Right ventricle myocardium inferior (tissue), 1 donor: ENCODE measurements at places on chromosomes 3 and 15. TPM values are rescaled to one million over a fixed set of nuclear protein-coding genes. Genes with fewer than 3 reads are reported as not detected.

The NEK10 gene
- 9.8 TPM for total RNA-seq

The RHOV gene
- not detected for total RNA-seq

The LMAN1L gene
- total RNA-seq: 21.9 TPM

The PLSCR4 gene
- 20.3 TPM for total RNA-seq

The HTD2 gene
- 14.7 TPM for total RNA-seq

DNA sequence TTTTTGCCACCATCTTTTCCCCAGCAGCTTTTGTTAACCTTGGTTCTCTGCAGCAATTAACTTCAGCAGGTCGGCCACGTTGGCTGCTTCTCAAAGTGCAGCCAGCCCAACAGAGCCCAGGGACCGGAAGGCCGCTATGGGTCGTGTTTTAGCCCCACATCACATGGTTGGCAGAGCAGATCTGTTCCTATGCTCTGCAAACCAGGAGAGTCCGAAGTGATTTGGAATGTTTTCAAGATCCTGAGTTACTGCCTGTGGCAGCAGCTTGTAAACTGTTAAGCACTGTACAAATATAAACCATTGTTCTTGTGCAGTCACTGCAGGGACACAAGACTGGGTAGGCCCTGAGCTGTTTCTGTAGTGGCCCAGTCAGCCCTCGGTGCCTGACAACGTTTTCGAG is 69.6 kb upstream of the MYZAP start:
- DNase-seq: no peak

DNA sequence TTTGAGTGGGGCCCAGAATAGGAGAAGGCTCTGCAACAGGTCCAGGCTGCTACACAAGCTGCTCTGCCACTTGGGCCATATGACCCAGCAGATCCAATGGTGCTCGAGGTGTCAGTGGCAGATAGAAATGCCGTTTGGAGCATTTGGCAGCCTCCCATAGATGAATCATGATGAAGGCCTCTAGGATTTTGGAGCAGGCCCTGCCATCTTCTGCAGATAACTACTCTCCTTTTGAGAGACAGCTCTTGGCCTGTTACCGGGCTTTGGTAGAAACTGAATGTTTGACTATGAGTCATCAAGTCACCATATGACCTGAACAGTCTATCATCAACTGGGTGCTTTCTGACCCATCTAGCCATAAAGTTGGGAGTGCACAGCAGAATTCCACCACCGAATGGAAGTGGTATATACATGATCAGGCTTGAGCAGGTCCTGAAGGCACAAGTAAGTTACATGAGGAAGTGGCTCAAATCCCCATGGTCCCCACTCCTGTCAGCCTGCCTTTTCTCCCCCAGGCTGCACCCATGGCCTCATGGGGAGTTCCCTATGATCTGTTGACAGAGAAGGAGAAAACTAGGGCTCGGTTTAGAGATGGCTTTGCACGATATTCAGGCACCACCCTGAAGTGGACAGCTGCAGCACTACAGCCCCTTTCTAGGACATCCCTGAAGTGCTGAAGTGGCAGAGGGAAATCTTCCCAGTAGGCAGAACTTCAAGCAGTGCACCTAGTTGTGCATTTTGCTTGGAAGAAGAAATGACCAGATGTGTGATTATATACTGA is 971.4 kb downstream of the MCTP2 start:
- no peak for DNase-seq

DNA sequence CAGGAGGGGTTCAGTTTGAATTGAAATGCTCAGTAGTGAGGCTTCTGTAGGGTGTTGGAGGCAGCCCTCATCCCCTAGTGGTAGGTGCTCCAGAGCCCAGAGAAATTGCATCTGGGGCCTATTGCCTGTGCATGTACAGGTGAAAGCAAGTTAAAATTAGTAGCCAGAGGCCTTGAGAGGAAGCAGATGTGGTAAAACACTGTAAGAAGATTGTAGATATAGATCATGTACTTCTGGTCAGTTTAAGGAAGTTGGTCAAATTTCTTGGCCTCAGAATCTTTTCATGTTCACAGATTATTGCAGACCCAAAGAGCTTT is 34.6 kb downstream of the IGSF10 start:
- DNase-seq: no peak

DNA sequence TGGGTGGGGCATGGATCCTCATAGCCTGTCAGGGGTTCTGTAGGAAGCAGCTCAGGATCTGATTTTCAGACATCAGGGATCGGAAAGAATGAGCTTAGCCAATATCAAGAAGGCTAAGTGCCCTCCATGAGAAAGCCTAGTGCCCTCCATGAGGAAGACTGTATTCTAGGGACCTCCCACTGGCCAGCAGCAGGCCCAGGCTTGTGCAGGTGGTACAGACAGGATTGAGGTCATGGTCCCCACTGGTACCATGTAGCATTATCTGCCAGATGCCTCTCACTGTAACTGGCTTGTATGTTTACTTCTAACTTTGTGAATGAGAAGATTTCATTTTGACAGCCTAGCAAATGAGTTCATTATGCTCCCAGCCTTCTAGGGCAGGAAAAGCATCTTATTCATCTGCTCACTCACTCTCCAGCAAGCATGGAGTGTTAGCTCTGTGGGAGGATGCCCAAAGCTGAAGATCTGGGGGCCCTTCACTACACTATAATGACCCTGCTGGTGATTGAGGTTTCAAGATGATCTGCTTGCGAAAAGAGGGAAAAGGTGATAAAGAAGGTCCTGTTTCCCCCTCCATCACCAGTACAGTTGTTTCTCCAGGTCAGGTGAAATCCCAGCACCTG is 7.5 kb downstream of the EPHB1 start:
- no peak for DNase-seq

DNA sequence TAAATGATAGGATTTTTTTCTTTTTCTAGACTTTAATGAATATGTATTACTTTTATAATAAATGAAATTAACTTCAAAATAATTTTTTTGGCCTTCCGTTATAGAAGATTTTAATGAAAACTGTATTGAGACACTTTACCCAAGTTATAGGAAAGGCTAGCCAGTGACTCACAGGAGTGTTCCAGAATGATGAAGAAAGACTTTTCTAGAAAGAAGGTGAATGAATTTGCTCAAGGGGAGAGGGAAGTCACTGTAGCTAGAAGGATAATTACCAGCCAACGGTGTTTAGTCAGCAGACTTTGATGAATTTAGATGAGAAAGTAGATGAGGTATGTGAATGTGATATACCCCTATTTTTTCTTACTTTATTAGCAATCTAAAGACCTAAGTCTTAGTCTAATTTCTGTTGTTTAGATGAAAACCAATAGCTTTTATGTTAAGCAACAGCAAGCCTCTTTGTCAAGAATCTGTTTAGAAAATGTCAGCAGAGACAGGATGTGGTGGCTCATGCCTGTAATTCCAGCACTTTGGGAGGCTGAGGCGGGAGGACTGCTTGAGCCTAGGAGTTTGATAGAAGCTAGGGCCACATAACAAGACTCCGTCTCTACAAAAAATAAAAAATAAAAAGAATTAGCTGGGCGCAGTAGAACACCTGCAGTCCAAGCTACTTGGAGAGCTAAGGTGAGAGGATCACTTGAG is 3.2 kb downstream of the ALAS1 start:
- DNase-seq: no peak

DNA sequence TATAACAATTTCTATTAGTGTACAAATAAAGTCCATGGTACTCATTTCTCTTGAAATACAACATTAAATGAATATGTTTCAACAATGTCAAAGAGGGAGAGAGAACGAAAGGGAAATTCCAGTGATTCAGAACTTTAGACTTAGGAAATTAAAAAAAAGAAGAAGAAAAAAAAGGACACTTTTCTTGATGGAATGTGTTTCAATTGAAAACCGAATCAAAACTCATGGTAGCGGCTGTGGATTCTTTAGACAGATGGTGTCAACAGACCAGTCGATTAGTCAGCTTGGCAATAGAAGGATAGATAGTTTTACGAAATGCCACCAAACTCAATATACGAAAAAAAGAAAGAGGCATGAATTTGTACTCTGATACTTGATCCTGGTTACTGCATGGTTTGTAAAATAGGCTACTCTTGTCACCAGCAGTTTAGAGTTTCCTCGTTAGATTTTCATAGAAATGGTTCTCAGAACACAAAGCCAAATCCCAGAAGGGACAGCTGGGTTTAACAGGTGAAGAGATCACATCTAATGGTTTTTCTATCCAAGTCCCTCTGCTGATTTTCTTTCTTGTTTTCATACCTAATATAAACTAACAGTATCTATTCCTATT is 793.5 kb downstream of the ROBO1 start:
- DNase-seq: no peak

DNA sequence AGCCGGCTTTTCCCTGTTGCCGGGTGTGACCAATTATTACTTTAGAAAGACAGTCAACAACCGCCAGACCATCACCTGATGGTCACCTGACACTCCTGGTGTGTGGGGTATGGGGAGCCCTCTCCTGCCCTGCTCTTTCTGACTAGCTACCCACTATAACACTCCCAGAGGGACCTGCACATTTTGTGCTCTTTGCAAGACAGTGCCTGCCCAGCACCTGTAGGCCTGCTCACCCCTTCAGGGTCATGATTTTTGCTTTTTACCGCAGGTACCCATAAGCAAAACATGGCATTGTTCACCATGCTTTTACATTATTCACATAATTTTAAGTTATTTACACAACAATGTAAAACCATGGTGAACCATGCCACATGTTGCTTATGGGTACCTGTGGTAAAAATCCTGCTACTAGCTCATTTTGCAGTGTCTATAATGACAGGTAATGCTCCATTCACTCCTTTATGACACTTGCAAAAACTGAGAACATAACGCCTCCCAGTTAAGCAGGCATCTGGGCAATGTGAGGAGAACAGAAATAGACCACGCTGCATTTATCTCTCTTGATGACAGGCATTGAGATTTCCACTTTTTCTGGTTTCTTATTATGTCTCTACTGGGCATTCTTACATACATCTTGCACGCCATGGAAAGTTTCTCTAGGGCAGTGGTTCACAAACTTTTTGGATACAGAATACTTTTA is 9.9 kb downstream of the CCRL2 start:
- DNase-seq: no peak

DNA sequence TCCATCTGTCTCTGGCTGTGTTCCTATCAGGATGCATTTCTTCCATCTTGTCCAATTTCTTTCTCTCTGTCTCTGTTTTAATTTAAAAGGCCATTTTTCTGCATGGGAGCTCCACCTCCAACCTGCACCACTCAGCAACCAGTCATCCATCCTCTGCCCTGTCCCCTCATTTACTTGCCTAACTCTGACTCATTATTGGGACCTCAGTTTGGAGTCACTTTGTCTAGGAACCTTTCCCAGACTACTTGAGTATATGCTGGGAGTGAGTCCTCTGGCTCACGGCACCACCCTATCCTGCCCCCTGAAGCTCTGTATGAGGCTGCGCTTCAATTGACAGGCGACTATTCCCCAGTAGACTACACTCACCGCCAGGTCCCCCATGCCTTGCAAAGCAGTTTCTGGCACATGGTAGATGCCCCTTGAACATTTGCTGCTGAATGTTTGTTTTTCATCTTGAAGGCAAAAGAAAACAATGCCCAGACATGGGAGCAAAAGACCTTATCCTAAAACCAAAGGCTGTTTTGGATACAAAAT is 513.3 kb upstream of the CFAP20DC start:
- no peak for DNase-seq

- DNase-seq: no peak
Observed at GRCh38 chr3:29718661-29719065, 437.8 kb downstream of the RBMS3 start.
